Left lung (tissue), 14 donors: ENCODE measurements at places on chromosomes 11 and 22.

DNA sequence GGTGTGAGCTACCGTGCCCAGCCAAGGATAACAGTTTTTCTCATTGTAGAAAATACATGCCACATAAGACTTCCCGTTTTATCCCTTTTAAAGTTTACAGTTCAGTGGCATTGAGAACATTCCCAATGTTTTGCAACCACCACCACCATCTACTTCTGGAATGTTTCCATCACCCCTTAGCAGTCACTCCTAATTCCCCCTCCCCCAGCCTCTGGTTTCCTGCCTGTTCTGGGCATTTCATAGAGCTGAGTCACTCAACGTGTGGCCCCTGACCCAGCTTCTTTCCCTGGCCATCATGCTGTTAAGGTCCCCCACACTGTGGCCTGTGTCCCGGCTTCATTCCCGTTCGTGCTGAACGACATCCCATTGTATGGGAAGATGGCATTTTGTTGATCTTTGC, 30.7 kb downstream of the FGF4 start:
- DNase-seq, result no peak

DNA sequence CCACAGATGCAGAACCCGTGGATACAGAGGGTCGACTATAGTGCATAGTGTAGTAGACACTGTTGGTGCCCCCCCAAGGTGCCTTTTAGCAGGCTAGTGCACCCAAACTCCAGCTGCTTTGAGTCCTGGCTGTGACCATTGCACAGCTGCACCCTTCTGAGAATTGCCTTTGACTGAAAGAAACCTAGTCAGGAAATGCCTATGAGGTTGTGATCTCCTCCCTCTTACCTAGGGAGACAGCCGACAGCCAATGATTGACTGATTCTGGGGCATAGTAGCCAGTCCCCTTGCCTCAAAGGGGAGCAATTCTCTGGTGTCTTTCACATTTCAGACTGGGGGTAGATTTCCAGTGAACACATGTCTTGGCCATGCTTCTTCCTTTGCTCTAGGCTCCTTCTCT, 74.2 kb downstream of the DCDC1 start:
- DNase-seq, result no peak

DNA sequence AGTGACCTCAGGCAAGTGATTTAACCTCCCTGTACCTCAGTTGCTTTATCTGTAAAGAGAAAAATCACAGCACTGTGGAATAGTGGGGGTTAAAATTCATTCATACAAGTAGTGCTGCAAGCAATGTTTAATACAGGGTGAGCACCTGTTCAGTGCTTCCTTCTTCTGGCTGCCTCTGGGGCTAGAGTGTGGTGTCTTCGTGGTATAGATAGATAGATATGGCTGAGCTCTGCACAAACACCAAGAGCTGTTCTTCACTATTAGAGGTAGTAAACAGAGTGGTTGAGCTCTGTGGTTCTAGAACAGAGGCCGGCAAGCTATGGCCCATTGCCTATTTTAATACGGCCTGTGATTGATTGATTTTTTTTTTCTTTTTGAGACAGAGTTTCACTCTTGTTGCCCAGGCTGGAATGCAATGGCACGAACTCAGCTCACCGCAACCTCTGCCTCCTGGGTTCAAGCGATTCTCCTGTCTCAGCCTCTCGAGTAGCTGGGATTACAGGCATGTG, 32.9 kb downstream of the LIMK2 start:
- no peak for DNase-seq

- no peak for DNase-seq
Measured at GRCh38 chr11:109798521-109798920, 294.7 kb upstream of the ZC3H12C start.

- DNase-seq, result no peak
Measured at GRCh38 chr11:2266586-2267305, 3.6 kb downstream of the ASCL2 start.
